Naive thymus-derived CD8-positive, alpha-beta T cell (primary cell): ENCODE measurements at places on chromosomes 1 and 21.

DNA sequence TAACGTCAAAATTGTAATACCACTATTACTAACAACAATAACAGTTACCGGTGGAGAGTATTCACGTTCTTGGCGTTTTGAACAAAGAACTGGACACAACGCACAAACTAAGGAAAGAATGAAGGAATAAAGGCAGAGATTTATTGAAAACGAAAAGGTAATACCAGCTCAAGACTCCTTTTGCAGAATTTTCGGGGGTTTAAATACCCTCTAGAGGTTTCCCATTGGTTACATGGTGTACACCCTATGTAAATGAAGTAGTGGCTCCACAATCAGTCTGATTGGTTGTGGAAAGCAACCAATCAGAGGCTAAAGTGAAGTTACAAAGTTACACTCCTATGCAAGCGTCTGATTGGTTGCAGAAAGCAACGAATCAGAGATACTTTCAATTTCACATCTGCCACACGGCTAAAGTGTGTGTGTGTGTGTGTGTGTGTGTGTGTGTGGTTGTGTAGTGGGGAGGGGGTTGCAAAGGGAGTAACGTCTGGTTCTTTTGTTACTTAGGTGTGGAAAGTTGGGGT lies 1.1 kb upstream of the GTF2B start:
- no peaks in the 10 kb centered on the region for H3K36me3 ChIP-seq
- peak overlapping the region; percentile 93 for H3K4me3 ChIP-seq
- DNase-seq: no peak
- H3K27ac ChIP-seq: peak overlapping the region; percentile 96

GRCh38 chr1:165575468-165576099 lies 31.8 kb downstream of the LRRC52 start:
- no peak overlapping the region for H3K4me3 ChIP-seq
- no peaks in the 10 kb centered on the region for H3K4me1 ChIP-seq
- no peaks in the 10 kb centered on the region for H3K36me3 ChIP-seq
- H3K27me3 ChIP-seq: peaks cover 7% of the 10 kb centered on the region
- H3K27ac ChIP-seq: no peak overlapping the region

- no peak overlapping the region for H3K4me3 ChIP-seq
- no peaks in the 10 kb centered on the region for H3K27me3 ChIP-seq
- no peak for DNase-seq
- peaks cover 95% of the 10 kb centered on the region for H3K4me1 ChIP-seq
- peaks cover 10% of the 10 kb centered on the region for H3K36me3 ChIP-seq
- peak overlapping the region; percentile 48 for H3K27ac ChIP-seq
Measured at GRCh38 chr1:54323921-54324250, 82.3 kb downstream of the SSBP3 start.

DNA sequence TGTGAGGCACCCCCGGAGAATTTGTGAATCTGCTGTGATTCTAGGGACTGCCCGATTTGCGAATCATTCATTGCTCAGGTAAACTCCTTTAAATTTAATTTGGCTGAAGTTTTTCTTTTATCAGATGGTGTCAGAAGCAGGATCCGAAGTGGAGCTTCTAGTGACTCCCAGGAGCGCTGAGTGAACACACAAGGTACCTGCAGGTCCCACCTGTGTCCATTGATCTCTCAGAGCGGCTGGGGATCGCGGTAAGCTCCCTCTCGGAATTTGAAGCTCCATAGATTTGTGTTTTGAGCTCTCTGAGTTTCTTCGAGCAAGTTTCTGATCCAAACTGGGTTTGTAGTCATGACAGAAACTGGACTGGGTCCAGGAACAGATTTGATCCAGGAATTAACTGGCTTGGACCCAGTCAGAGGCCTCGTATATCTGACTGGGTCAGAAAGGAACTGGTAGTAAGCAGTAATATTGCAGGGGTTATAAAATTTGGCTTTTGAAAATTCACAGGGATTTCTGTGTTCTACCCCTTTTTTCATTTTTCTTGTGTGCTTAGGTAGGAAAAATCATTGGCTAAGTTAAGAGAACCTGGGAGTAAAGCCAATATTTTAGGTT lies 56.2 kb upstream of the EDEM3 start:
- H3K4me1 ChIP-seq: no peaks in the 10 kb centered on the region
- no peak overlapping the region for H3K27ac ChIP-seq
- no peaks in the 10 kb centered on the region for H3K36me3 ChIP-seq
- no peak overlapping the region for H3K4me3 ChIP-seq

- DNase-seq: no peak
- no peaks in the 10 kb centered on the region for H3K36me3 ChIP-seq
Measured at GRCh38 chr1:87584586-87584985, 255.9 kb downstream of the LMO4 start.

DNA sequence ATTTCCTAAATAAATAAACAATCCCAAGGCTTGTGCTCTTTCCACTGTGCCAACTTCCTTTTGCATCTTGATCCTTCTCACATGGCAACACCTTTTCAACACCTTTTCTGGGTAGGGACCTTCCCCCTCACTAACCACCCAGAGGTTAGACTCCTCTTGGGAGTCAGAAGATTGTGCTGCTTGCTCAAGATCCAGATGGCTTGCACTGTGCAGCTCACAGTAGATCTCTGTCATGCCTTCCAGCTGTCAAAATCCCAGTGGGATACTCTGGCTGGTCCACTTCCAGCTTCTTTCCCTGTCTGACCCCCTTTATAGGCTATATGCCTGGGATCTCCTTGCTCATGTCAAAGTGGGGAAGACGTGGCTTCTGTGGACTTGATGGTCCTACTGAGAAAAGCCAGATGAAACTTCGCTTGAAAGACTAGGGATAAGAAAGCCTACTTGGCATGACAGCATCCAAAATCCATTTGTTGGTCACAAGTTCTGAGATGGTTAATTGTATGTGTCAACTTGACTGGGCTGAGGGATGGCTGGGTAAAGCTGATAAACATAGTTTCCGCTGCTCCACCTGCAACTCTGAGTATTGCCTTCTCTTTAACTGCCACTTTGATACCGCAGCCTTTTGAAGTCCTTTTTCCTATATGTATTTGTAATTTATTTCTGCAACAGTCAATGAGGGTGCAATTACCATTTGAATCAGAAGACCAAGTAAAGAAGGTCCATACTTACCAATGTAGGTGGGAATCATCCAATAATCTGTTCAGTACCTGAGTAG lies 74.5 kb downstream of the S1PR1 start:
- no peaks in the 10 kb centered on the region for H3K36me3 ChIP-seq
- peaks cover 69% of the 10 kb centered on the region for H3K4me1 ChIP-seq
- no peak for DNase-seq
- peak overlapping the region; percentile 88 for H3K4me3 ChIP-seq
- H3K27me3 ChIP-seq: no peaks in the 10 kb centered on the region

- H3K27ac ChIP-seq: no peak overlapping the region
- H3K4me1 ChIP-seq: peaks cover 2% of the 10 kb centered on the region
- H3K36me3 ChIP-seq: no peaks in the 10 kb centered on the region
- peaks cover 4% of the 10 kb centered on the region for H3K27me3 ChIP-seq
- no peak overlapping the region for H3K4me3 ChIP-seq
- no peak for DNase-seq
Measured at GRCh38 chr1:192756314-192756713, 52.5 kb upstream of the RGS2 start.
